ENCODE measurements at places on chromosomes 4 and X.

DNA sequence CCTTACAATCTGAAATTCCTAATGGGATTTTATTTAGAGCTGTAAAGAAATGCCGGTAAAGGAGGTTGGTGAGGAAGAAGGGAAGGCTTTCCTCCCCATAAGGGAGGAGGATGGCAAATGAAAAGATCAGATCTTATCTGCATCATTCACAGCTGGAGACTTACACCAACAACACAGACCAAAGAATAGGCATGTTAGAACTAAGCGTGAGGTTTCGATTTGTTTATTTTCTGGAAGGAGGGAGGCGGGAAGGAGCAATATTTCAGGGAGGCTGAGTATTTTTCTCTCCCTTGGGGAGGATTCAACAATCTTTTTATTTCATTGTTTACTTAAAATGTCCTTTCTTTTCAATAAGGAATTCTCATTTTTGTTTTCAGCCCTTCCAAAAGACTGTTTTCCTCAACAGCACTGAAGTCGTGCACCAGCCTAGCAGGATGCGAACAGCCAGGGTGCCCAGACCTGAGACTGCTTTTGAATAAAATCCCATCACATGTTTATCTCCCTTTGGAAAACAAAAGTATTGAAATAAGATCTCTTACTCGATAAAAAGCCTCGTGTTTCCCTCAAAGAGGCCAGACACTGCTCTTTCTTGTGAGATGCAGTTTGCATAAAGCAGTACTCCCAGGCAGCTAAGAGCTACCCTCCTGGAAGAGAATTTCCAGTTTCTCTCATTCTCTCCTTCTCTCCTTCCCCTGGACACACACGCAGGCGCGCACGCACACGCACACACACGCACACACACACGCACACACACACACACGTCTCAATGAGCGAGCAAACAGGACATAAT, 236.1 kb downstream of the MGST2 start:
- DNase-seq, result no peak

DNA sequence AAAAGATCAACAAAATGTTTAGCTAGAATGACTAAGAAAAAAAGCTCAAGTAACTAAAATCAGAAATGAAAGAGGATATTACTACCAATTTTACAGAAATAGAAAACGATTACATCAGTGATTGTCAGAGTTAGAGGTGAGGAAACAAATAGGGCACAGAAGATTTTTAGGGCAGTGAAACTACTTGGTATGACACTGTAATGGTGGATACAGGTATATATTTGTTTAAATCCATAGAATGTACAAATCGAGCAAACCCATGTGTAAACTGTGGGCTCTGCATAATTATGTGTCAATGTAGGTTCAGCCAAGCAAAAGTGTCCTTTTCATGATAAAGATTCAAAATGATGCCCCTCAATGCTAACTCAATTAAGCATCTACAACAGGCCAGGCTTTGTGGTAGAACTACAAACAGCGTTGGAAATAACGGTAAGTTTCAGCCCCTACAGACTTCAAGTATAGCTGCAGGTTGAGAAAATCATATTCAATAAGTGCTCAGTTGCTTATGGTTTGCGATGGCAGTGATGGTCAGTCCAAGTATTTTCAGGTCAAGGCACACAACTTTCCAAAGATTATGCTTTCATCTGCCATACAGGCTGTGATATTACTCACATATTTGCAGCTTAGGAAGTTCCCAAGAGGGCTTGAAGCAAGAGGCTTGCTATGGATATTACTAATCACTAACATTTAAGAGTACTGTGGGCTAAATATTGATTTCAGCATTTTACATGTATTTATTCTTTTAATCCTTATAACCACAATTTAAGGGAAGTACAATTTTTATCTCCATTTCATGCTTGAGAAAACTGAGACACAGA, 158.6 kb downstream of the TET2 start:
- no peak for DNase-seq

- no peak for DNase-seq
Observed at GRCh38 chr4:115433491-115433890, 320.1 kb upstream of the NDST4 start.

DNA sequence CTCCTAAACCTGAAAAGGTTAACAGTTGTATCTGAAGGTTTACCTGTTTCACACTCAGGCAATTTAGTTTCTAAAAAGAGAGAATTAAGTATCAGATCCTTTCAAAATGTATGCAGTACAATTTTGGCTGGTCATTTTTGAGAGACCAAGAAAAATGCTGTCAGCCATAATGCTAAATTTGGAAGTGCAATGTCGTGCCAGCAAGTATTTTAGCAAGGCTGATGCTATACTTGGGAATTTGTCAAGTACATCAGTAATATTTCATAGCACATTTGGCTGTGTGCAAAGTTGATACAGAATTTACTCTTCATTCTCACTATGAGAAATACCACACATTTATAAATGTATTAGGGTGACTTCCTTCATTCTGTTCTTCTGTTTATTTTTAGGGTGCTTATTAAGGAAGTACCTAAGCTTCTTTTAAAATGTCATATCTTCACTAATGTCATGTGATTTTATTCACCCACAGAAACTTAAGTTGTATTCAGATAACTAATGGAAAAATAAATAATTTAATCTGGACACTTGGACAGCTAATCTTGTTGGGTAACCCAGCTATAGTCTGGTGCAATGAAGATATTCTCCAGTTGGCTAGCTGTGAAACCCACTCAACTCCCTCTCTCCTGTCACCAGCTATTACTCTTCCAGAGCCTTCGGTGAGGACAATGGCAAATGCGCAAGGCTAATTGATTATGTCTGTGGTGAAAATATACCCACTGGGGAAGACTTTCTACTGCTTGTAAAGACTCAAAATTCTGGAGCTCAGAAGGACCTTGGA, 84.2 kb upstream of the TLL1 start:
- DNase-seq, result no peak

DNA sequence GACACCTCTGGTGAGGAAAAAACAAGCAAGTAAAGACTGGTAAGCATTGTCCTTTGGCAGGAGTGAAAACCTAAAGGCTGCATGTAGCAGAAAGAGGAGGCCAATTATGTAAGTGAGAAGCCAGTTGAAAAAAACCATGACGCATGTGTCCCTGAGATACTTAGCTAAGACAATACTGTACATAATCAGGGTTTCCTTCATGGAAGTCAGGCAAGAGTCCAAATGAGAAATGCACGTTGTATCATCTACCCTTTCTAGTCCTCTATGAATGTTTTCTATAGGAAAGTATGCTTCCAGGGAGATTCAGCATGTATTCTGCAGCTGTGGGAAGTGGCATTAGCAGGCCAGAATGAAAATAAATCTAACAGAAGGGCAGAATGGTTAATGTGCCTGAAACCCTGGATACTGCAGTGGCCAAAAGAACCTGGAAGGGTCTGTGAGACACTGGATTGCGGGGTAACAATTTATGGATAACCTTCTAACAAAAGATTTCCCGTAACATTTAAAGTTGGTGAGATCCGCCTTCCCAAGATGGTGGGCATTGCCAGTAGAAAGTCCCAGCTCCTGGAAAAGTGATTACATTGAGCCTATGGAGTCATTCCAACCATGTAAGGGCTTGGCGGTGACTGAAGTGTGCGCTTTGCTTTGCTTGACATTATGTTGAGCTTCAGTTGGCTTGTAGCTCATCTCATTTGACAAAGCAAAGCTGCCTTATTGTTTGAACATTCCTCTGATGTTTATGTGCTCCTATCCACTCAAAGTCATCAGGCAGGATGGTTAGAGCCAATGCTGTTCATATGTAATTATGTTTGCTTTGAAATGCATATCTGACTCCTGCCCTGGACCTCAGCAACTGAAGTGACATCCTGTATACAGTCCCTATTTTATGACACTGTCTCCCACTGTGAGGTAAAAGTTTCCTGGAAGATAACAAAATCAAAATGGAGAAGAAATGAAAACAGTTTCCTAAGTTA, 200.4 kb downstream of the ARHGAP24 start:
- DNase-seq, result no peak

GRCh38 chr4:186587416-186588018, 32.1 kb upstream of the MTNR1A start:
- DNase-seq, result peak; percentile 42

GRCh38 chrX:11786862-11787261, 28.8 kb downstream of the MSL3 start:
- no peak for DNase-seq

- DNase-seq, result no peak
Observed at GRCh38 chrX:129478516-129478915, 44.8 kb downstream of the SMARCA1 start.

GRCh38 chr4:100949350-100949935, 397.9 kb downstream of the PPP3CA start:
- no peak for DNase-seq

- DNase-seq, result no peak
Observed at GRCh38 chr4:94400191-94400590, 51.6 kb upstream of the PDLIM5 start.

- DNase-seq, result no peak
Observed at GRCh38 chr4:168917138-168917779, 92.8 kb downstream of the CBR4 start.

DNA sequence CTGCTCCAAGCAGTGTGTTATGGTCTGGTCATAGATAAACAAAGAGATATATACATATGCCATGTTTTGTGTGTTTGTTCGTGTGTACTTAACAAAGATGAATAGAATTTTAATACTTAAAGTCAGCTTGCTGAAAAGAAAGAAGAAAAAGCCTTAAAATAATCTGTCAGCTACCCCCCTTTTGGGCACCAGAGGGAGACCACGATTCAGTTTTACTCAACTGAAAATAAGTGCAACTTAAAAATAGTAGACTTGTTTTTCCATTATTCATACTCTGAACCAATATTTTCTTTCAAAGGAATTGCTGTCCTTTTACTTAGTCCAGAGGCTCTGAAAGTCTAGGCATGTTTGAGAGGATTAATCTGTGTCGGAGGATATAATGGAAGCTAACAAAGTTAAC, 181.7 kb upstream of the AGTR2 start:
- DNase-seq, result no peak

GRCh38 chr4:40193016-40193571, 3.7 kb upstream of the RHOH start:
- no peak for DNase-seq

GRCh38 chr4:15469402-15470127, at the start of gene CC2D2A:
CC2D2A (plus strand) TSS chr4:15469882; CDS start chr4:15475933, 6,051 bp downstream.
- DNase-seq, result no peak

- DNase-seq, result no peak
Observed at GRCh38 chrX:20499763-20500162, 233.1 kb upstream of the RPS6KA3 start.

GRCh38 chrX:40083120-40083978, 14.4 kb downstream of the BCOR start:
- DNase-seq, result no peak

DNA sequence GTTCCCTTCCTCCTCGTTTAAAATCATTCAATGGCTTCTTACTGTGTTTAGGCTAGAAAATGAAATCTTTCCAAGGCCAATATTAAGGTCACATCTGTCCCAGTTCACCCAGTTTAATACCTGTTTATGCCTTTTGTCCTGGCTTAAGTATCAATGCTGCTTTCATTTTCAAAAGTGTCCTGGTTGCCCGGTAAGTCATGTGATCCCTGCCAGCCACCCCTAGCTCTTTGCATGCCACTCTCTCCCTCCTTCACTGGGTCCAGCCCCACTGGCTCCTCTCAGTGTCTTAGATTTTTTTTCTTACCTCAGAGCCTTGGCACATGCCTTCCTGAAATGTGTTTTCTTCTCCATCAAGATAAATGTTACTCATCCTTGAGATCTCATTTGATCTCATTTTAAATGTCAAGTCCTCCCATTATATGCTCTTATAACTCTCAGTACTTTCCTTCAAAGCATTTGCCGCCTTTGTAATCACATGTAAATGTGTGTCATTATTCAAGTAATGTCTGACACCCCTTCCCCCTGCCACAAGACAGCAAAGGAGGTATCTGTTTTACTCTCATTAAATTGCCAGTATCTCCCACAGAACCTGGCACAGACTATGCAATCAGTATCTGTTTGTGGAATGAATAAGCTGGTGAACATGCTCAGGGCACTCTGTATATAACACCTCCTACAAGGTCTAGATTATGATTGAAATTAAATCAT, 472.5 kb upstream of the RPS6KA3 start:
- DNase-seq, result no peak

- no peak for DNase-seq
Observed at GRCh38 chrX:100449696-100450608, 39.9 kb upstream of the PCDH19 start.

GRCh38 chrX:46873746-46874145, 36.9 kb downstream of the RP2 start:
- no peak for DNase-seq

DNA sequence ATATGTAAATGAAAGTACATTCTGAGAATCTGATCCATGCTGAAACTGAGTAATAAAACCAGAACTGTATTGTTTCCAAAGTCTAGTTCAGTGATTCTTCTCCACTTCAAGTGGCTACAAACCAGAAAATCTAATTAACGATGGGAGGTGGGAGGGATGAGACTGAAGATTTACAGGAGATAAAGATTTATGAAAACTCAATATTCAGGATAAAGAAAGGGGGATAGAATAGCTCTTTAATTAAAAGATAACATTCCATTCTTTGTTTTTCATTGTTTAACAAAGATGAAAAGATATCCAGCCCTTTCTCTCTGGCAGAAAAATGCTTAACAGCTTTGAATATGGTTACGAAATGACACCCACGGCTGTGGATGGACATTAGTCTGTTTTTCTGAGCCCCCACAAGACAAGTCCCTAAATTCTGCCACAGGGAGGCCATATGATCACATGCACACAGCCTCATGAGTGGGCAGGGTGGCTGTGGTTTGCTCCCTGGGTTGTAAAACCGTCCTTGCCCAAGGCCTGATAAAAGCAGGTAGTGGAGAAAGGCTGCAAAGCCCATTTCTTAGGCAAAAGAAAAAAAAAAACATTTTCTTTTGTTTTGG, 36.4 kb downstream of the TMEM150C start:
- DNase-seq, result no peak

DNA sequence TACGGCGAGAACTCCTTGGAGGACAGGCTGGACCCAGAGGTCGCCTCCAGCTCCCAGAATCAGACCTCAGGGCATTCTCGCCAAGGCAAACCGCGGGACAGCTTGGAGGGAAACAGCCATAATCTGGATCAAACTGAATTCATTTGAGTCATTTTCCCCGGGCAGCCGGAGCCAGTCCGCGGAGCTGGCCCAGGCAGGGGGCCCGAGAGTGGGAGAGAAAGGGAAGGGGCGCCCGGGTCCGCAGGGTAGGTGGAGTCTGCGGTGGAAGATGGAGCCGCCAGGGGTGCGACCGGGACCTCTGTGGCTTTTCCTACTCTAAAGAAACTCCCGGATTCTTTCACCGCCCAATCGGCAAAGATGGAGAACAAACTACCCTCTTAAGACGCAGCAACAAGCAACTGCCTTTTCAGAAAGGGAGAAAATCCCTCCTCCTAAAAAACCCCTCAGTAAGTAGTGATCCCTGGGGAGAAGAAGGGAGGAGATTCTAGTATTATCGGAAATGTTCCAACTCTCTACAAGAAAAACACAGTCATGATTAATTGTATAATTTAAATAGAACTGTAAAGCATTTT, 5.2 kb downstream of the NKX3-2 start:
- DNase-seq, result no peak

GRCh38 chr4:155099231-155099630, 109.2 kb upstream of the NPY2R start:
- no peak for DNase-seq

DNA sequence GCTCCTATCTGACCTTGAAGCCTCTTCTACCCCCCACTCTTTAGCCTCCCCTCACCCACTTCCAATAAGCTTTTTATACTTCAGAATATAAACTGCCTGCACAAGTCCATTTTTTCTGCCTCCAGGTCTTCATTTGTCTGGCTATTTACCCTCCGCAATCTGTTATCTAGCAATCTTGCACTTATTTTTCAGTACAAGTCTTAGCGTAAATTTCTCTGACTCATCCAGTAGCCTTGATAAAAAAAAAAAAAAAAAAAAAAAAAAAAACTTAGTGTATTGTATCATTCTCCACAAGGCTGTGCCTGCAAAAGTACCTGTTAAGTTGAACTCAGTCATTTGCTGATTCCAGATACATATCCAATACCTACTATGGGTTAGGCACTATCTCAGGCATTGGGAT, 219.5 kb upstream of the DKK2 start:
- no peak for DNase-seq
